NCI-H1417 treated with DMSO at 0.1 percent for 48 hours (cell line): ENCODE measurements at places on chromosomes 11 and 22.

DNA sequence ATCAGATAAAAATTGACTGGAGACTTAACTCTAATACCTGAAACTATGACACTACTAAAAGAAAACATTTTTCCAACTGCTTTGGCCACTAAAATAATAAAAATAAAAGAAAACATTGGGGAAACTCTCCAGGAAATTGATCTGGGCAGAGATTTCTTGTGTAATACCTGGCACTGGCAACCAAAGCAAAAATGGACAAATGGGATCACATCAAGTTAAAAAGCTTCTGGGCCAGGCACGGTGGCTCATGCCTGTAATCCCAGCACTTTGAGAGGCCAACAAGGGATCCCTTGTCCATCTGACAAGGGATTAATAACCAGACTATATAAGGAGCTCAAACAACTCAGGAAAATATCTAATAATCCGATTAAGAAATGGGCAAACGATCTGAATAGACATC is 64.6 kb upstream of the RAB1B start:
- no peak for DNase-seq

- DNase-seq = no peak
Observed at GRCh38 chr11:69558519-69558941, 77.1 kb downstream of the LINC01488 start.

- peak; percentile 36 for DNase-seq
Observed at GRCh38 chr22:44597616-44598015, 99.6 kb upstream of the RTL6 start.

GRCh38 chr11:13771151-13771550 is 102.7 kb downstream of the FAR1 start:
- no peak for DNase-seq

- no peak for DNase-seq
Observed at GRCh38 chr11:119729951-119730613, 1.1 kb upstream of the NECTIN1 start.

DNA sequence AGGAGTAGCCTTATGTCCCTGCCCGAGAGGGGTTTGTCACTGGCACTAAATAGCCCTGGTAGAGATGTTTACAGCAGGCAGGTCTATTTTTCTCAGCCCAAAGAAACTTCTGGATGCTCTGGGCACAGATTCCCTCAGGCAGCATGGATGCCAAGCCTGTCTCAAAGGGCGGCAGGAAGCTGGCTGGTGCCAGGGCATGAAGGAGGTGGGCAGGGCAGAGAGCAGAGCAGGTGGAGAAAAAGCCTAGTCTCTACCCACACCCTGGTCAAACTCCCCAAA is 4.1 kb upstream of the GAS2L1 start:
- DNase-seq = no peak

DNA sequence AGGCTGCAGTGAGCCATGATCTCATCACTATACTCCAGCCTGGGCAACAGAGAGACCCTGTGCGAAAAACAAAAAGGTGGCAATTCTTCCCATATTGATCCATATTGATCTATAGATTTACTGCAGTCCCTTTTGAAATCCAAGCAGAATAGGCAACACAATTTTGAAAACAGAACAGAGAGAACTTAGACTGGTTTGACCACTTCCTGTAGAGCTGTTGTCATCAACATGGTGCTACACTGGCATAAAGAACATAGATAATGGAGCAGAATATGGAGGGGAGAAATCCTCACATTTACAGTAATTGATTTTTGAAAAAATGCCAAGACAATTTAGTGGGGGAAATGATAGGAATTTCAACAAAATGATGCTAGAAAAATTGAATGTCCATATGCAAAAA is 34.1 kb downstream of the GRK3 start:
- DNase-seq = no peak

DNA sequence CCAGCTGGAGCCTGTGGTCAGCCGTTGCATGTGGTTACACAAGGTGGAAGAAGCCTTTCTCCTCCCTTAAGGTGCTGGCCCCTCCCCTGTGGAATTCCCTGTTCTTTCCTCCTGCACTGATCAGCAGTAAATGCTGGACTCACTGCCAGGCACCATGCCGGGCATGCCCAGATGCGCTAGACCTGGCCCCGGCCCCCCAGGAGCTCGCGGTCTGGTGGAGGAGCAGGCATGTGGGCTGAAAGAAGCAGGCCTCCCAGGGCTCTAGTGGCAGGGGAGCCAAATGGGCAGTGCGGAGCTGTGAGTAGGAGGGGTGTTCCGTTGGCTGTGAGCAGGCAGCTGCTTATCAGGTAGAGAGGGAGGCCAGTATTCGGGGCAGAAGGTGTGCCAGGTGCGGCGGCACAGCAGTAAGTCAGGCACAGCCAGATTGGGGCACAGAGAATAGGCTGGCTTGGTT is 10.2 kb downstream of the DGKZ start:
- no peak for DNase-seq

DNA sequence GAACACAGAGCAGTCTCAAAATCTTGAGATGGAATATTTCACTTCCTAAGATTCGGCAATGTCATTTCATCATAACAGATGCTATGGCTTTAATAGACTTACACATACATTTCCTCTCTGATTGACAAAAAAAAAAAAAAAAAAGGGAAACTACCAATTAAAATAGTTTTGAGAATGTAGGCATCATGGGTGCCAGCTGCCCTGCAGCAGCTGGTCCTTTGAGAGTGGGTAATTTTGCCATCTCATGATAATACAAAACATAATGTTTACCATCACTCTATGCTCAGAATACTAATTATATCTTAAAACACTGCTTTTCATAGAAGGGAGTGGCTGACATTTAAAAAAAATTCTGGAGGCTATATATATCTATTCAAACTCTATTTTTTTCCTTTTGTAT is 775.6 kb upstream of the CCDC90B start:
- DNase-seq = peak; percentile 96

DNA sequence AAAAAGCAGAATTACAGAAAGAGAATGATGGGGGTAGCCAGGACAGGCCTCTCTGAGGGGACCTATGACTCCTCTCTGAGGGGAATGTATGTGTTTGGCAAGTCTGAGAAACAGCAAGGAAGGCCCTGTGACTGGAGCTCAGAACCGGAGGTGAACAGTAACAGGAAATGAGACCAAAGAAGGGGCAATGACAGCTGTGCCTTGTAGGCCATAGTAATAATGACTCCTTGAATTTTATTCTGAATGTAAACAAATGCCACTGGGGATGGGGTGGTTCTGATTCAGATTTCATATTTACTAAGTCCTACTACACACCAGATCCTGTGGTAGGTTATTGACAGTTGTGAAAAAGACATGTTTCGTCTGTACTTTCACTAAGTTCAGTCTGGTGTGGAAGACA is 52.8 kb upstream of the APOA1 start:
- DNase-seq = no peak

- no peak for DNase-seq
Observed at GRCh38 chr11:57802411-57802810, 40.8 kb downstream of the CTNND1 start.

GRCh38 chr22:26724414-26724813 is 67.0 kb downstream of the MIAT start:
- no peak for DNase-seq

DNA sequence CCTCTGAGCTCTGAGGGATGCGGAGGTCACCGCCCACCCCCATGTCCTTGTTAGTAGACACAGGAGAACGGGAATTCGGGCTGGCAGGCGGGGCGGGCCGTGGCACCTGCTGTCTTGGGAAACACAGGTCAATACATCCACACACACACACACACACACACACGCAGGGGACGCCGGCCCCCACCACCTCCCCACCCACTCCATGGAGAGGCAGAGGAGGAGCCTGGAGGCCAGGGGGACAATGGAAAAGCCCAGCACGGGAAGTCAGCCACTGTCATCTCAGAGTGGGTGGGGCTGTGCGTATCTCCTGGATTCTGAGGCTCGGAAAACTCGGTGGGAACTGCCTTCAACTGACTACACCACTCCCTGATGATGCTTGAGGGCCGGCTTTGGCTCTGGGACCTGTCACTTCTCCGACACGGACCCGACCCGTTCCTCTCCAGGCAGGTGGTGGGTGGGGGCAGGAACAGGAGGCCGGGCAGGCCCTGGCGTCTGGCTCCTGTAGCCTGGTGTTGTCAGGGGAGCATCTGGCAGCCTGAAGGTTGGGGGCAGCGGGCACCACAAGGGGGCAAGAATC is 18.5 kb upstream of the TMEM184B start:
- no peak for DNase-seq

DNA sequence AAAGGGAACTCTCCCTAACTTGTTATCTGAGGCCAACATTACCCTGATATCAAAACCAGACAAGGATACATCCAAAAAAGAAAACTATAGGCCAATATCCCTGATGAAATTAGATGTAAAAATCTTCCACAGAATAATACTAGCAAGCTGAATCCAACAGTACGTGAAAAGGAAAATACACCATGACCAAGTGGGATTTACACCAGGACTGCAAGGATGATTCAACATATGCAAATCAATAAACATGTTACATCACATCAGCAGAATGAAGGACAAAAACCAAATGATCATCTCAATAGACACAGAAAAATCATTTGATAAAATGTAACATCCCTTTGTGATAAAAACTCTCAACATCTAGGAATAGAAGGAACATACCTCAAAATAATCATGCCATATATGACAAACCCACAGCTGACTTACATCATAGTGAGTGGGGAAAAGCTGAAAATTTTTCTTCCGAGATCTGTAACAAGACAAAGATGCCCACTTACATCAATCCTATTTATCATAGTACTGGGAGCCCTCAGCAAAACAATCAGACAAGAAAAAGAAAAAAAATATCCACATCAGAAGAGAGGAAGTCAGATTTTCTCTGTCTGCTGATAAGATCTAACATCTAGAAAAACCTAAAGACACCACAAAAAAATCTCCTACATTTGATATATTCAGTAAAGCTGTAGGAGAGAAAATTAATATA is 703.3 kb upstream of the ANO5 start:
- DNase-seq = no peak

- DNase-seq = no peak
Observed at GRCh38 chr11:134679592-134679991, 267.6 kb upstream of the B3GAT1 start.

- no peak for DNase-seq
Observed at GRCh38 chr11:108237058-108237481, 14.2 kb downstream of the ATM start.

GRCh38 chr11:106087815-106088435 is 10.5 kb downstream of the AASDHPPT start:
- DNase-seq = no peak

DNA sequence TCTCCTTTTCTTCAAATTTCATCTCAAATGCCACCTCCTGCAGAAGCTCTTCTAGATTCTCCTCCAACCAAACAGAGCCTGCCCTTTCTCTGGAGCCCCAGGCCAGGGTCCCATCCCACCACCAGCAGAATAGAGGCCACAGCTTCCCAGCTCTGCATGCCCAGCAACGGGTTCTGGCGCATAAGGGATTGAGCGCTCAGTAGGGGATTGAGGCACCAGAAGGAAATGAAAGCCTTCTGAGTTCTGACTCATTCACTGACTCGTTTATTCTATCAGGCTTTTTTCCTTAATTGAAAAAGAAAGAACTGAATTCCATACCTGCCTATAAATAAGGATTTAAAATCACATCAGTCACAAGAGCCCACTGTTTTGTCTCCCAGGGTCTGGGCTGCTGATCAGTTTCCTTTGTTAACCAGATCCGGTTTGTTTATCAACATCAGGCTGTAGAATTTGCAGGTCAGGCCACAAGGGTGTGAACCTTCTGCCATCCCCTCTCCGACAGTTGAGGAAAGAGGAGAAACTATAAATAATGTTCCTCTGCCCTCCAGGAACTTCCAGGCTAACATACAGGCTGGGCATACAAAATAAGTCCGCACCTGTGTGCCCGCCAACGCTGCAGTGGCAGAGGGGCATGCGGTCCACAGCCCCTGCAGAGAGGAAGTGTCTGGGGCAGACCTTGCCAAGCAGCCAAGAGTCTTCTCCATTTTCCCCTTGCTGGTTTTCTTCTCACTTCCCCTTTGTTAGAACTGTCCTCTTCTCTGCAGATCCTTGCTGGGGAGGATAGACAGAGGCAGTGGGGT is 63.5 kb upstream of the PRDM11 start:
- no peak for DNase-seq

- DNase-seq = no peak
Observed at GRCh38 chr22:43435851-43436811, 24.3 kb downstream of the MPPED1 start.

DNA sequence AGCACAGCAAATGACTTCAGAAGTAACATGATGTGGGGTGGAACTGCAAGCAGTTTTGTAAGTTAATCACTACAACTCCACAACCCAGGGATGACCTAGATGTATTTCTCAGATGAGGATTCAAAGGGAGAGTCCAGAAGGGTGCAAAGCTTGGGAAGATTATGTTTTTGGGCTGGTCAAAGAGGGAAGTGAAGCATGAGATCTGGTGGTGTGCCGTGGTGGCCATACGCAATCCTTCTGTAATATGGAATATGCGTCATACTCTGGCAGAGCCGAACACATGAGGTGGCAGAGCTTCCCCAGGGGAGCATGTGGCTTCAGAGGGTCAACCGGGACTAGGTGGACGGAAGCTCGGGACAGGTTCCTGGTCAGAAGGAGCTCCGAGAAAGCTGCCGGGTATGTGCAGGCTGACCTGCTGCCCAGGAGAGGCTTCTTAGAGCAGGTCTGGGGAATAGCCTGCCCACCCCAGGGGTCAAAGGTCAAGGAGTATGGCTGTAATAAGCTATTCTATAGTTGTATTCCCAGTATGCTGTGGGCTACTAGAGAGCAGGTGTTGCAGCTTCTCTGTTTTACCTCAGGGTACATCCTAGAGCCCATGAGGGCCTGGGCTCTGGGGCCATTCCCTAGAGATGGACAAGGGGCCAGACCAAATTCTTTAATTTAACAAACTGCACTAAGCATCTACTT is 70.1 kb upstream of the PHOX2A start:
- no peak for DNase-seq

- DNase-seq = no peak
Observed at GRCh38 chr22:17083255-17083654, 1.5 kb upstream of the IL17RA start.

DNA sequence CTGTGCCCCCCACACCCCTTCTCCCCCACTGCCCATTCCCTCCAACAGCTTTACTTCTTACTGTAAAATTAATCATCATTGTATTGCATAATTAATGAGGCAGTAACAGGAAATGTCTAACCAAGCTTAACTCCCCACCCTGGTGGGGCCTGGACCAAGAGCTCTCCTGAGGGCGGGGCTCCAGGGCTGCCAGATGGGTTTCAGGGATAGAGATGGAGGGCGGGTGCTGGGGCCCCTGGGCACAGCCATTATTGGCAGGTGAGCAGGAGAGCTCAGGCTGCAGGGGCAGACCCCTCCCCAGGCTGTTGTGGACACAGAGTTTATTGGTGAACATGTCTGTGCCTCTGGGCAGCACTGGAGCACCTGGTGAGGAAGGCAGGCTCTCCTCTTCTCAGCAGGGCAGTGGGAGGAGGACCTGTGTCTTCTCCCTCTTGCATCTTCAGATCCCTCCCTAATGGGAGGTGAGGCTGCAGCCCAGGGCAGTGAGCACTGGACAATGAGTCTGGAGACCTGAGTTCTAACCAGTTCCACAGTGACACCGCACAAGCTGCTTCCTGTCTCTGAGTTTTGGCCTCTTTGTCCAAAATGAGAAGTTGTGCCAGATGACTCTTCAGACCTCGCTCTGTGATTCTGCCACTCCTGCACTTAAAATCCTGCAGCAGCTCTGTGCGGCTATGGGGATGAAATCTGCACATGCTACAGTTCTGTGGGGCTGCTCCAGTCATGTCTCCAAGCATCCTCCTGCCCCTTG is 233.3 kb downstream of the CEP164 start:
- DNase-seq = no peak

- no peak for DNase-seq
Observed at GRCh38 chr11:45057938-45058646, 88.3 kb upstream of the PRDM11 start.
